CD4-positive, alpha-beta memory T cell (primary cell): ENCODE measurements at places on chromosomes 1 and 21. TPM values are rescaled to one million over a fixed set of nuclear protein-coding genes. Genes with fewer than 3 reads are reported as not detected.

Gene CADM3
- polyA plus RNA-seq: not detected

Gene KCNK1
- not detected for polyA plus RNA-seq

Gene FOXD3
- polyA plus RNA-seq: not detected

Gene JUN
- 40.4 TPM for polyA plus RNA-seq

Gene PPIAL4G
- not detected for polyA plus RNA-seq

Gene SPRR2E
- not detected for polyA plus RNA-seq

Gene CELA2A
- polyA plus RNA-seq: not detected

Gene EFNA1
- polyA plus RNA-seq: 0.84 TPM

Gene CNIH3
- polyA plus RNA-seq: 1.9 TPM

Gene PLEKHG5
- 2.0 TPM for polyA plus RNA-seq

Gene FTCD
- polyA plus RNA-seq: not detected
